ENCODE measurements at places on chromosomes 2 and 18.

- DNase-seq: no peak
These were observed 668.5 kb downstream of the TSN start for GRCh38 chr2:122423934-122424333.

DNA sequence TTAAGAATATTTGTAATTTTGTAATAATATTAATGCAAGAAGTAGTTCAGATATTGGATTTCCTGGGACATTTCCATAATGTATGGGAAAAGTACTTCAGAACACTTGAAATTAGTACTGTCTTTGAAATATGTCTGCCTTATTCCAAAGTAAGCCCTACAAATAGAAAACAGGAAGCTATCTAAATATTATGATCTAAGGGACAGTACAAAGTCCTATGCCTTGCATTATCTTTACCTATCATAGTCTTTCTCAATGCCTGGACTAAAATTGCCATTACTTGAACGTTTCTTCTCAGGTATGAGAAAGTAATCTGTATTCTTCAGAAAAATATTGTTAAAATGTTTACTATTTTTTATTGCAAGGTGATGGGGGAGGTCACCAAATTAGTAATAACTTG is 113.0 kb downstream of the PPP1R1C start:
- DNase-seq: no peak

GRCh38 chr2:31944828-31945571 is 65.8 kb downstream of the MEMO1 start:
- no peak for DNase-seq

GRCh38 chr2:181165199-181165868 is 184.9 kb downstream of the UBE2E3 start:
- no peak for DNase-seq

DNA sequence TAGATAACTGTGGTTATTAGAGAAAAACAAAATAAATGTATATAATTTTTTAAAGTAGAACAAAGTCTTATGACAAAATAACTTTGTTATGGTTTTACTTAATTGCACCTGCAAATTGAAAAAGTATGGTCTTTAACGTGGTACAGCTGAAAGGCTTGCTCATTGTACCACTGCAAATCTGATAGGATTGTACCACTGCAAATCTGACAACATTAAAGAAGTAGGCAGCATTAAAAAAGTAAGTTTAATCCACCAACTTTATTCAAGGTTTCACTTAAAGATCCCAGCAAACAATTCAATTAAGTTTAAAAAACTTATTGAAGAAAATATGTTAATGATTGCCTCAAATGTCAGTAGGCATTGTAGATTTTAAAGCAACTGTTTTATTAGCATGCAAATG is 4.7 kb downstream of the SP5 start:
- DNase-seq: no peak

DNA sequence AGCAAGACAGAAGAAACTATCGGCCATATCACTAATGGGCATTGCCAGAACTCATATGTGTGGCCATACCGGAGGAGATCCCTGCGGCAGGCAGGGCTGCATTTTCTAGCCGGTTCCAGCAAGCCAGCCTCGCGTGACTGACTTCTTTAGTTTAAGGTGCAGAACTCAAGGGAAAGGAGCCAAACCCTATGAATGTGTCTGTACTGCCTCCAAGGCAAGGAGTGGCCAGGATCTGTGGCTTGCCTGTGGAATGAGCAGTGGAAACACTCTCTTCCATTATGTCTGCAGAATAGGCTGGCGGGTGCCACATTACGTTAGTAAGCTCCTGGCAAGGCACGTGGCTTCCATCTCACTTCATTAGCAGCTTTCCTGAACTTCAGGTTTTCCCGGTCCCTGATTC is 137.6 kb downstream of the ATL2 start:
- no peak for DNase-seq

DNA sequence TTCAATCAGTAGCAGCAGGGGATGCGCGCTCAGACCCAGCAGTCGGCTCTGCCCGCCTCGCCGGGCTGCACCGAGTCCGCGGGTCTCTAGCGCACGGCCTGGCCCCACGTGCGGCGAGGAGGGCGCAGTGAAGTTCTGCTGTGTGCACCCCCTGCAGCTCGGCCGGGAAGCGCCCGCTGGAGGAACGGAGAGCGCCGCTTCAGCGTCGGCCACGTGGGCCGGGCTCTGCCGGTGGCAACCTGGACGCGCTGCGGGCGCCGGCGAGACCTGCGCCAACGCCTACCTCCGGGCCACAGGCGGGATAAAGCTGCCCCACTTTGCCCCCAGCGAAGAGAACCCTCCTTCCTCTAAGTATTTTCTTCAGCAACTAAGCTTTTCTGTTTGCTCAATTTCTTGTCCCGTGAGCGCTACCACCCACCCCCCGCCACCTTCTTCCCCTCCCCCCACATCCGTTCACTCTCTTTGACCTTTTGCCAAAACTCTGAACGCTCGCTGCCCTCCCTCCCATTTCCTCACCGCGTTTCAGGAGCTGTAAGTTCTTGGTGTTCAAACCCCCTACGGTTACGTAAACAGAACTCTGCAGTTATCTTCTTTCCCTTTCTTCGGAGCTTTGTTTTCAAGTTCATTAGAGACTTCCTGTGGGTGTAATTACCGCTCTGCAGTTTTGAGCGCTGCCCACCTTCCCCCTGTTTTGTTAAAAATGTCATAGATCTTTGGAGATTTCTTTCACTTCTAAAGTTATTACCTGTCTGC is 42.6 kb upstream of the EDAR start:
- no peak for DNase-seq

GRCh38 chr2:201872591-201872990 is 66.3 kb downstream of the CDK15 start:
- DNase-seq: no peak

- DNase-seq: no peak
These were observed 730.3 kb downstream of the CNTNAP5 start for GRCh38 chr2:124755386-124755785.

GRCh38 chr2:225052703-225053102 is 10.4 kb upstream of the DOCK10 start:
- DNase-seq: no peak

- DNase-seq: no peak
These were observed 43.7 kb downstream of the FSHR start for GRCh38 chr2:49110571-49110970.

DNA sequence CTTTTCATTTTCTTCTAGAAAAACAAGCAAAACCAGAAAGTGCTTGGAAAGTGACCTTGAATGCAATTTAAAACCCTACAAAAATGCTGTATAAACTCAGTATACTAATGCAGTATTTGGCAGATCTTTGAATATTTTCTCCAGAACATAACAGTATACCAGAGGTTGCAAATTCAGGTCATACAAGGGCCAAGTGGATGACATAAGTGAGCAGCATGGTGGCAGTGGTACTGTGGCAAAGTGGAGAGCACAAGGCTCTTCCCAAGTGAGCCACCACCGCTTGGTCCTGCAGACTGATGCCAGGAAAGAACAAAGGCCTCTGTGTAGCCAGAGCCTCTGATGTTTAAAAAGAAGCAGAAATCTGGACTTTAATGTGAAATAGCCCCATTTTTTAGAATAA is 33.1 kb downstream of the METTL4 start:
- no peak for DNase-seq

DNA sequence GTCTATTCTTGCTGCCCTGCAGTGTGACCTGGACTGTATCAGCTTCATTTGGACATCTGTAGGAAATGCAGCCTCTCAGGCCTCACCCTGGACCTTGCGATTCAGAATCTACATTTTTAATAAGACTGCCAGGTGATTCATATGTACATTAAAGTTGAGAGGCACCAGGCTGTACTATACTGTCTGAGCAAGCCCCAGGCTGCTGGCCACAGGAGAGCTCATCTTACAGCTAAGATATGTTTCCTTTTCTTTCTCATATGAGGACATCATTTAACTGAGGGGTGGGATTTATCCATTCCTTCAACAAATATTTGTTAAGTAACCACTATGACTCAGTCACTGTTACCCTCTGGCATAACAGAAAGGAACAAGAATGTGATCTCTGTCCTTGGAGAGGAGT is 78.2 kb upstream of the GCFC2 start:
- no peak for DNase-seq

- no peak for DNase-seq
These were observed 1.5 kb downstream of the GALR1 start for GRCh38 chr18:77250926-77251729.

DNA sequence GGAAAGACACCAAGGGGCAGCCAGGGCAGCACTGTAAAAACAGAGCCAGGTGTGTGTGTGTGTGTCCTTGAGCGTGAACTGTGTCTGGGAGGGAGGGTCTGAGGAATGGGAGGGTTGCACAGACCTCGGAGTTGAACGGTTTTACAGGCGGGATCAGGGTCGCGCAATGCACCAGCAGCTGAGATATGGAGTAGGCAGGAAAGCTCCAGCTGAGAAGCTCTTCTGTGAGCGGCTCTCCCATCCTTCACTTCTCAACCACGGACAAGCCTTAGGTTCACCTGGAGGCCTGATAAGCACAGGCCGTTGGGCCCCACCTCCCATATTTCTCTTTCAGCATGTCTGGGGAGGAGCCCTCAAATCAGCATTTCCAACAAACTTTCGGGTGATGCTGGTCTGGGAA is 12.1 kb downstream of the SERTAD2 start:
- DNase-seq: no peak

DNA sequence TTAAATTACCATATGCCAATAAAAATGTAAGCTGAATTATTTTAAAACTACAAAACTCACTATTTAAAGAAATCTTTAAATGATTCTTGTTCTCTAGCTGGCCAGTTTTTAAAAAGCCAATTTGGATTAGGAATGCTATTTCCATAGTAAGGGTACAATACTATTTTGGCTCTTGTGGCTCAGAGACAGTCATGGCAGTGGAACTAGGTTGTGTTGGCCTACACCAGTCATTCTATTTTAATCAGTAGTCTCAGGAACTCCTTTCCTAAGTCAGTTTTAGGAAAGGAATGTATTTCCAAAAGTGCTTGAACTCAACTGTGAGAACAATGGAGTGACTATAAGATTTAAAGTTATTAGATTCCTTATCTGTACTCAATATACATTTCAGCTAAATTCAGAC is 5.9 kb downstream of the BOLL start:
- DNase-seq: no peak

DNA sequence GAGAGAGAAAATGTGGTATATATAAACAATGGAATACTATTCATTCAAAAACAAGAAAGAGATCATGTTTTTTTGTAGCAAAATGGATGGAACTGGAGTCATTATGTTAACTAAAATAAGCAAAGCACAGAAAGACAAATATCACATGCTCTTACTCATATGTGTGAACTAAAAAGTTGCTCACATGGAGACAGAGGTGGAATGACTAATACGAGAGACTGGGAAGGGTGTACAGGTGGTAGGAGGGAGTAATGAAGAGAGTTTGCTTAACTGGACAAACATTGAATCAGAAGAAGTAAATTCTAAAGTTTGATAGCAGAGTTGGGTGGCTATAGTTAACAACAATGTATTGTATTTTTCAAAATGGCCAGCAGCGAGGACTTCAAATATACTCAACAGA is 1080.7 kb upstream of the CHAC2 start:
- DNase-seq: no peak

GRCh38 chr2:160835166-160835565 is 325.1 kb upstream of the TANK start:
- no peak for DNase-seq

DNA sequence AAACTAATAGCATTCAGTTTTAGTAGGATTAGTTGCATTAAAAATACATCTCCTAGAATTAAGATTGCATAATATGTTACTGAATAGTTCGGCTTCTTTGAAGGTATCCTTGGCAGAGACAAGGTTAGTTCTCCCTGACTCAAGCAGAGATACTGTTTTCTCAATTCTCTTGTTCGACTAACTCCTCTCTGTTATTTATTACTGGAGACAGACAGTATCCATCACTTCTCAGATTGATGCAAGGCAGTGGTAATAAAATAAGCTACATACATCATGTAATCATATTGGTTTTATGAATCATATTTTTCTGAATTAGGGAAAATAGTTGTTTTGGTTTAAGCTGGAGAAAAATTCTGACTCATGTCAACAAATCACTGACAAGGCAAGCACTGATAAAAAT is 134.8 kb downstream of the SLC8A1 start:
- DNase-seq: no peak

DNA sequence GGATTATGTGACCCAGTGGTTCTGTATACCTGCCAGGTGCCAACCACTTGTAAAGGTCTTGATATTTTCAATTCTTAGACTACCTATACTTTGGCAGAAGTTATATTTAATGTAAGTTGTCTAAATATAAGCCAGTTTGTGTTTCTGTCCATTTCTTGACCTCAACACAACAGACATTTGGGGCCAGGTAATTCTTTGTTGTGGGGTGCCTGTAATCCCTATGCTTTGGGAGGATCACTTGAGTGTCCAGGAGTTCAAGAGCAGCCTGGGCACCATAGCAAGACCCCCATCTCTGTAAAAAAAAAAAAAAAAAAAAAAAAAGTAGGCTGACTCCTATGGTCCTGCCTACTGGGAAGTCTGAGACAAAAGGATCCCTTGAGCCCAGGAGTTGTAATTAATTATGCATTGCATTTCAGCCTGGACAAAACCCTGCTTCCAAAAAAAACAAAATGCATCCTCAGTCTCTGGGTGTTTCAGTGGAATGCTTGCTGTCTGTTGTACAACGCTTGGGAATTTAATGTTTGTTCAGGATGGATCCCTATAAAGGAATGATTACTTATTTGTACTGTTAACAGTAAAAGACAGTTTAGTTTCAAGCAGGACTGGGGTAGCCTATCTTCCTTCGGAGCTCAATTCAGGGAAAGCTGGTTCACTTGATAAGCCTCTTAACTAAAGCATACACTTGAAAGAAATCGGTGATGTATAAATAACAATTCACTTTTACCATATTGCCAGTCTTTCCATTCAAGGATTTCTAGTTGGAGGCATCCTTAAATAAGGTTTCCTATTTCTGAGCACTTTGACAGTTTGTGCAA is 3.4 kb downstream of the RPS27A start:
- DNase-seq: no peak

DNA sequence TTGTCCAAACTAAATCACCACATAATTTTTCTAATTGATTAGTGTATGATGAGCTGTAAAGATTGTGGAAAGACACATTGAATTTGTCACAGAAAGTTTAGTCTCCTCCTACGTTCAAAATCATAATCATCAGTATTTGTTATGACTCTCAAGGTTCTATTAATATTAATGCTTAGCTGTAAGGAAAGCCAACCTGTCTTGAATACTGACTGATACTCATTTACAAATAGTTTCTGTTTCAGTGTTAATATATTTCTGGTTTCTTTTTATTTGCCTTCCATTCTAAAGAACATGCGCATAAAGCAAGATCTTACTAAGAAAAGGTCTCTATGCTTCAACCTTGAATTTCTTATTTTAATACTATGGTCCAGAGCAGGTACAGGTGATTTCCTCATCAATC is 55.1 kb downstream of the CPS1 start:
- no peak for DNase-seq
